ENCODE measurements at places on chromosomes 13 and 19. TPM values are rescaled to one million over a fixed set of nuclear protein-coding genes. Genes with fewer than 3 reads are reported as not detected.

- DNase-seq, result peak; percentile 45
These were observed 754 bp upstream of the SIX5 start for GRCh38 chr19:45769821-45770191.

DNA sequence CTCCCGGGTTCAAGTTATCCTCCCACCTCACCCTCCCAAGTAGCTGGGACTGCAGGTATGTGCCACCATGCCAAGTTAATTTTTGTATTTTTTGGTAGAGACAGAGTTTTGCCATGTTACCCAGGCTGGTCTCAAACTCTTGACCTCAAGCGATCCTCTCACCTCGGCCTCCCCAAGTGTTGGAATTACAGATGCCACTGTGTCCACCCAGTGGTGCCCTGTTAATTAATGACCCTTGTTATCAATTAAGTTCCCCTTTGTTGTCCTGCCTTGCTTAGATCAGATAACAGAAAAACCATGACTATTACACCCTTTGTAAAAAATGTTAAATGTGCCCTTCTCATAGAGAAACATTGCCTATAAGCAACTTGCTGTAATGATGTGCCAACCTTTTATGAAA lies 34.4 kb upstream of the IGFL1 start:
- DNase-seq, result no peak

GRCh38 chr19:39275578-39275977 lies 7.4 kb downstream of the IFNL2 start:
- DNase-seq, result no peak

GRCh38 chr13:107882708-107883560 lies 332.4 kb downstream of the LIG4 start:
- DNase-seq, result no peak

- DNase-seq, result no peak
These were observed 752 bp upstream of the EDNRB start for GRCh38 chr13:77919246-77919920.

DNA sequence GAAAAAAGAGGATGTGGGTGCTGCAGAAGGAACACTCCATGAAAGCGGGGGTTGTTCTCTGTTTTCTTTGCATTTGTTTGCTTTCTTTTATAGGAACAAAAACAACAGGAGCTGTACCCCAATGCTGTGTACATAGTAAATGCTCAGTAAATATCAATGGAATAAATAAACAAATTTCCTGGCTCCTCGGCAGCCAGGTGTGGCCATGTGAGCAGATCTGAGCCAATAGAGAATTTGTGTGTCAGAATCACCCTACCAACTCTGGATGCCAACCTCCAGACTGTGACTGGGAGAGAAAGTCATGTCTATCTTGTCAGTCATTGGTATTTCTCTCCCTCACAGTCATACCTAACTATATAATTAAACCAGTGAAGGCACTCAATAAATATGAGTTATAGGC lies 10.6 kb upstream of the CLPP start:
- no peak for DNase-seq

GRCh38 chr13:91108315-91108714 lies 239.2 kb upstream of the MIR17HG start:
- no peak for DNase-seq

GRCh38 chr13:80237646-80238045 lies 103.3 kb downstream of the SPRY2 start:
- no peak for DNase-seq

DNA sequence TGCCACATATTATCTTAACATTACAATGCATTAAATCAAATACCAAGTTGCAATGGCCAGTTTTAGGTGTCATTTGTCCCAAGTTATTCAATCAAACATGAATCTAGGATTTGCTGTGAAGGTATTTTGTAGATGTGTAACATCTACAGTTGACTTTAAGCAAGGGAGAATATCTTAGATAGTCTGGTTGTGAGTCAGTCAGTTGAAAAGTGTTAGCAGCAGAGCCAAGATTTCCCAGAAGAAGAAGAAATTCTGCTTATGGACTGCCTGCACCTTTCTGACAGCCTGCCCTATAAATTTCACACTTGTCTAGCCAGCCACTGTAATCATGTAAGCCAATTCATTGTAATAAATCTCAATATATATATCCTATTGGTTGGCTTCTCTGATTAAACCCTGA lies 41.3 kb upstream of the INTS6 start:
- no peak for DNase-seq

- DNase-seq, result no peak
These were observed 2293.3 kb downstream of the PCDH9 start for GRCh38 chr13:64936879-64937278.

DNA sequence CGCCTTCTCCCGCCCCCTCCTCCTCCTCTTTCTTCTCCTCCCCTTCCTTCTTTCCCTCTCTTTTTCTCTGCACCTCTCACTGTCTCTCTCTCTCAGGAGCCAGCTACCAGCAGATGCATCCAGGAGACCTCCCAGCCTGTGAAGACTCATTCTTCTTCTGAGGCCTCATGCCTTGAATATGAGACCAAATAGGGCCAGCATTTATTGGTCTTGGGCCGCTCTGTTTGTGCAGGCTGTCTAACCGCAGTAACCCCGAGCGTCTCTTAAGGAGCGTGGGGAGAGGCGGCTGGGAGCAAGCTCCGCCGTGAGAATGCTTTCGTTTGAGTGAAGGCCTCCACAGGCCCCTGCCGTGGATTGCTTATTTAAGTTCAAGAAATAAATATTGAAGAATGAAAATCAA lies 167.0 kb downstream of the NUFIP1 start:
- DNase-seq, result no peak

GRCh38 chr19:42081584-42082203 lies 5.7 kb downstream of the ZNF574 start:
- DNase-seq, result no peak

- DNase-seq, result no peak
These were observed 521.5 kb upstream of the HTR2A start for GRCh38 chr13:47418206-47418920.

DNA sequence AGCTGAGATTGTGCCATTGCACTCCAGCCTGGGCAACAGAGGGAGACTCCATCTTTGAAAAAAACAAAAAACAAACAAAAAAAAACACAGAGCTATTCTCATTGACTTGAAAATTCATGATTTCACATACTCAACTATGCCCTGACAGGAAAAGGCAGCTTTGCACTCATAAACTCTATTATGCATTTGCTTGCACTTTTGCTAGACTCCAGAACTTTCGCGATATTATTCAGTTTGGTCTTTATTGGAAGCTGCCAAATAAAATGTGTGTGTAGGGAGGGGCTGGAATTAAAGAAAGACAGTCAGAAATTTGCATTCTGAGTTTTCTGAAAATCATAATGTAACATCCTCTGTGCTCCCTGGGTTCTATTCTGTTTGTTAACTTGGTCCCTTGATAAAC lies 635.1 kb upstream of the KLF12 start:
- no peak for DNase-seq

DNA sequence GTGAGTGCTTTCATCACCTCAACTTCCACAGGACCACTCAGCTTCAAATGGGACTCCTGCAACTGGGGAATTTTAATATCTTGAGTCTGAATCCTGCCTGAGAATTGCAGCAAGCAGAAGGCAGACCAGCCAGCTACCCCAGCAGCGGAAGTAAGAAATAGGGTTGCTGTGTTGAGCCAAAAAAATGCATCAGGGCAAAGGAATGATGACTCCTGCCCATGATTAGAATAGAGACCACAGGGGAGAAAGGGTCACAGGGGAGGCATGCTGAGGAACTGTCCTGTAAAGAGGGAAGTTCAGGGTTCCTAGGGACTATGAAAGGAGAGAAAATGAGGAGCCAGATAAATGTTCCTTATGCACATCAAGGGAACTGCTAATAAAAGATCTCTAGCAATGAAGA lies 370.2 kb downstream of the KCTD12 start:
- DNase-seq, result no peak

- no peak for DNase-seq
These were observed 21.0 kb upstream of the SIAH3 start for GRCh38 chr13:45872566-45872965.

DNA sequence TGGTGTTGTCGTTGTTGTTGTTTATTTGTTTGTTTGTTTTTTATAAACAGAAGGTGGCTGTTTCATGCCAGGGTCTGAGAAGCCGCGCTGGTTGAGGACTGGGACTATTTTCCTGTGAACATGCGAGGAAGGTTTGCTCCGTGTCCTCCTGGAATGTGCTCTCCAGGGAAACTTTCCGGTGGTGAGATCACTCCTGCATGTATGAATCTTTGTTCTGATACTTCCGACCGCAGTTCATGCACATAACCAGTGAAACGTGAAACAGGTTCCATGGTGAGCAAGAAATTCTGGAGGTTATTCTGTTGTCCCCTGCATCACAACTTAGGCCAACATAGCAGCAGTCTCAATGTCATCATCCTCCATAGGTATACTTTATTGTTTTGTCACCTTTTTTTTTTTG lies 187.6 kb upstream of the ARGLU1 start:
- DNase-seq, result no peak

DNA sequence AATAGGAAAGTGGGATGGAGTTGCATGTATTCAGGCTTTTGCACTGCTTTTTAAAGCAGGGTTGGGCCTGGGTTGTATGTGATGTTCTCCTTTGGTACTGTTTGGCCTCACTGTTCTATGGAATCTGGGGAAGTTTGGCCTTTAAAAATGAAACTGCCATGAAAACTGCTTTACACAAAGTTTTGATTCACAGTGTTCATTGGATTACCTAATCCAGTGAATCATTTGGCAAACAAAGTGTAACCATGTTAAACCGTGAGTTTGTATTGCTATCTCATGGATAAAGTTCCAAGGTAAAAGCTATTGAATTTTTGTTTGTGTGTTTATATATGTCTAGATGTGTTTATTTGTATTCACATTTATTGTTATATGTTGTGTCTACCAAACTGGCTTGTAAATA lies 1658.6 kb downstream of the OLFM4 start:
- no peak for DNase-seq

- DNase-seq, result no peak
These were observed 41.2 kb downstream of the PCCA start for GRCh38 chr13:100130092-100130491.

- no peak for DNase-seq
These were observed 414.2 kb downstream of the EFNB2 start for GRCh38 chr13:106121173-106121754.

- peak; percentile 64 for DNase-seq
These were observed 1.9 kb downstream of the FOXO1 start for GRCh38 chr13:40664350-40665125.

DNA sequence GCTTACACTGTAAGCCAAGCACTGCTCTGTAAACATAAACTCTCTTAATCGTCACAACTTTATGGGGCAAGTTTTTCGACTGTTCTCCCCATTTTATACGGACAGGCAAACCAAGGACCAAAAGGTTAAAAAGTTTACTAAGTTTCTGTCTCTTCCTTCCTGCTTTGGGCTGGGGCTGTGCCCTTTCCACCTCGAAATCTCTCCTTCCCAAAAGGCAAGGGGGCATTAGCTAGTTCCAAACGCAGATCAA lies 2.2 kb downstream of the JUND start:
- no peak for DNase-seq

GRCh38 chr19:4728871-4729270 lies 5.2 kb upstream of the DPP9 start:
- DNase-seq, result no peak

DNA sequence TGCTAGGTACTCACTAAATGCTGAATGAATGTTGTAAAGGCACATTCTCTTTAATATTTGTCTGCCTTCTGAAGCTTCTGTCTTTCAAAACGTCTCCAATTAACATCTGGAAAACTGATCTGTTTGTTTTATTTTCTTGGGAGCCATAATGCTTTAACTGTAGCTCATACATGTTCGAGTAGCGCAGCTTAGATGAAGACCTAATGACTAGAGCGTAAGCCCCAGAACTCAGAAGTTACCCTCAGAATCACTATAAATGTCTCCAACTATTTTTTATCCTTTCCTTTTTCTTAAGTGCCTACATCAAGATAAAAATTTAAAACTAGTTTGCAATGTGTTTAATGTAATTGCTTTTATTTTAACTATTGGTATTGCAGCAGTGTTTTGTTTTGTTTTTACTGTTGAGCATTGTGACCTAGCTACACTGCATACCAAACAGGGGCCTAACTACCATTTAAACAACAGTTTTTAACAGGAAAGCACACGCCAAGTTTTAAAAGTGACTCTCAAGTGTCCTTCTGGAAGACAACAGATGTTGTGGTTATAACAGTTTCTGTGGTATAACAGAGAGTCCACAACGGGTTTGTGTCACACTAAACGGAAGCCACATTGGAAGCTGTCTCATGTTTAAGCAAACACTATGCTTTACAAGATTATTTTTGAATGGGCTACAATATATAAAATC lies 42.0 kb downstream of the MRPL57 start:
- DNase-seq, result no peak

DNA sequence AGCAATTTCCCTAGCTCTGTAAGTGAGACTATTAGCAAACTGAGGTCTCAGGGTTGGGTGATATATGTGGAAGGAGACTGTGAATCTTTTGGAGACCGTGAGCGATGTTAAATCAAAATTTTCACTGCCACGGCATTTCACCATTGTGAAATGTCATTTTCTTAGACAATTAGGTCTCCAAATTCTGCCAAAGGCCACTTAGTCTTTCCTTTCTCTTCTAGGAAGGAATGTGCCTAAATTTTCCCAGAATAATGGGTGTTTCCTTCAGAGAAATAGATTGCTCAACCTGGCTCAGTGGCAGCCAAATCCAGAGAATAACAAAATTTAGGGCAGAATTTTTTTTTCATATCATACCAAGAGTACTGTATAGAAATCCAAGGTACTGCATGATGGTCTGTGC lies 64.5 kb upstream of the SCEL start:
- DNase-seq, result no peak

Gene NXNL1
- total RNA-seq, result not detected

Gene TDRD12
- 0.55 TPM for total RNA-seq

Gene ADGRE3
- 0.15 TPM for total RNA-seq

Gene POLR1D
- 129 TPM for total RNA-seq

Gene VMAC
- total RNA-seq, result 24.6 TPM

Gene MCEMP1
- total RNA-seq, result 0.52 TPM

Gene FBXO27
- total RNA-seq, result 0.40 TPM

Gene ZNF428
- total RNA-seq, result 23.8 TPM

Gene OR10H1
- not detected for total RNA-seq

Gene PEX11G
- not detected for total RNA-seq

Gene HSPH1
- total RNA-seq, result 143 TPM

Gene OR7A5
- total RNA-seq, result not detected

Gene DHDH
- total RNA-seq, result 0.86 TPM

Gene KMT2B
- 74.0 TPM for total RNA-seq

Gene DACT3
- total RNA-seq, result not detected
